Gastroesophageal sphincter (tissue), 4 donors: ENCODE measurements at places on chromosomes 11 and 22. TPM values are rescaled to one million over a fixed set of nuclear protein-coding genes. Genes with fewer than 3 reads are reported as not detected.
A peak's percentile ranks its signal among the peaks of the same experiment; 100 is the strongest.

The TMEM191B gene
- total RNA-seq, result 3.8 TPM

The BAIAP2L2 gene
- total RNA-seq, result not detected

The TNNI2 gene
- total RNA-seq, result 1.0 TPM

The GNG3 gene
- not detected for total RNA-seq

The ABCC8 gene
- total RNA-seq, result not detected

The MMP3 gene
- 1.2 TPM for total RNA-seq

The OVOL1 gene
- total RNA-seq, result not detected

The NELL1 gene
- 2.2 TPM for total RNA-seq

The CDC42BPG gene
- total RNA-seq, result 0.94 TPM

The SCGB2A2 gene
- total RNA-seq, result not detected

The MIOX gene
- total RNA-seq, result not detected

The FOLR3 gene
- not detected for total RNA-seq

DNA sequence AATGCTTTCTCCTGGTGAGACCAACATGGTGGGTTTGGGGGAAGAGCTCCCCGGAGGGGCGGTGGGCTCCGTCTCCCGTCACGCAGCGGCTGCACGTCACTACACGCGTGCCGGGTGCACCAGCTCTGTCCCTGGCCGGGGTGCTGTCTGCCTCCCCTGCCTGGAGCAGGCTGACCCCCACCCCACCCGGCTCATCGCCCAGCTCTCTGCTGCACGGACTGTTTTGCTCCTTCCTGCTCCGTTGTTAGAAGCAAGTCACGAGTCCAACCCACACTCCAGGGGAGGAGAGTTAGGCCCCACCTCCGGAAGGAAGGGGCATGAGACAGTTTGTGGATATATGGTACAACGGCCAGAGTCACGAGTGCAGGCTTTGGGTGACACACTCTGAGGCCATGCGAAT lies 364.9 kb downstream of the BRD1 start:
- ATAC-seq, result no peak

DNA sequence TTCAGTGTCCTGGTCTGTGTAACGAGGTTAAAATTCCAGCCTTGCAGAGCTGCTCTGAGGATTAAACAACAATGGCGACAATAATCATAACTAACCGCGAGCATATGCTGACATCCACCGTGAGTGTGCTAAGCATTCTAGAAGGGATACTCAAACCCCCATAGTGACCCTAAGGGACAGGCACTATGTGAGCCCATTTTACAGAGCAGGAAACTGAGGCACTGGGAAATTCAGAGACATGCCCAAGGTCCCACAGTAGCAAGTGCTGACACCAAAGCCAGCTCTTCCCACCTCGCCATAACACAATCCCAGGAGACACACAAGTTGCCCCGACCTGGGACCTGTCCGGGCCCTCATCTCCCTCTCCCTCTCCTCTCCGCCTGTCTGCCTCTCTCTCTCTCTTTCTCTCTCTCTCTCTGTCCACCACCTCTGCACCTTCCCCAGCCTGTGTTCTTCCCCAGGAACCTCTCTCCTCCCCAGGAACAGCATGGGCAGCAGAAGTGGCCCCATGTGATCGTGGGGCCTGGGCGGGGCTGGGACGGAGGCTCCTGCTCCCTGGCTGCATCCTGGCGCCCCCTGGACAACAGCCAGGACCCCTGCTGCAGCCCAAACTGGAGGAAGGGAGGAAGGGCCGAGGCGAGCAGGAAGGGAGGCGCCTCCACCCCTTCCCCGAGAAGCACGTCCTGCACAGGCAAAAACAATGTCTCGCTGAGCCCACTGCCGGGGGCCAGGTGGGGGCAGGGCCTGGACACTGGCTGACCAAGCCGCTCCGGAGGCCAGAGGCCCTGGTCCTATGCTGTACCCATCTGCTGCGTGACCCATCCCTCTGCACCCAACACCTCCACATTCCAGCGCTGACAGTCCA lies 14.8 kb upstream of the MFNG start:
- ATAC-seq, result peak; percentile 39

DNA sequence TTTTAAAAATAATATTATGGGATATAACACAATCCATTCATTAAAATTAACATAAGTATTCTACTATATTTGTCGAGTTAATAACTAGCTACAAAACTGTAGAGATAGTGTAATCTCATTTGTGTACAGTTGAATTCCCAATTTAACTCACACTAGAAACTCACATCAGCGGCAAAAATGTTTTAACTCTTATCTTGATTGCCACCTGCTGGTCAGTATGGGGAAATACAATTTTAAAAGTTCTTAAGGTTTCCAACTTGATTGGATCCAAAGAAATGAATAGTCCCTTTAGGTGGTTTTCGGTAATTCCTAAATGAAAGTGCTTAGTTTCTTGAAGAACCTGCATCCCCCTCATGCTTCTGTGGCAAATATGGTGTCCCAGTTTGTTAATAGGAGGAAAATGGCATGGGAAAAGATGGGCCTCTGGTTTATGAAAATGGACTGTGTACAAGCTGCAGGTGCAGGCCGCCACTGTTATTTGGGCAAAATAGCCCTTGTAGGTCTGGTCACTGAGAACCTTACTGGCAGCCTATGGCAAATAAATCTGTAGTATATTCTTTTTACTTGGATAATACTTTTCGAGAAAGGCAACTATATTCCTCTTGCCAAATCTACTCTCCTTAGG lies 33.7 kb upstream of the SLC17A6 start:
- no peak for ATAC-seq

- no peak for ATAC-seq
These were observed 21.8 kb downstream of the RTN4RL2 start for GRCh38 chr11:57481915-57482781.

GRCh38 chr11:118084247-118084646 lies 2.5 kb downstream of the SMIM35 start:
- no peak for ATAC-seq

DNA sequence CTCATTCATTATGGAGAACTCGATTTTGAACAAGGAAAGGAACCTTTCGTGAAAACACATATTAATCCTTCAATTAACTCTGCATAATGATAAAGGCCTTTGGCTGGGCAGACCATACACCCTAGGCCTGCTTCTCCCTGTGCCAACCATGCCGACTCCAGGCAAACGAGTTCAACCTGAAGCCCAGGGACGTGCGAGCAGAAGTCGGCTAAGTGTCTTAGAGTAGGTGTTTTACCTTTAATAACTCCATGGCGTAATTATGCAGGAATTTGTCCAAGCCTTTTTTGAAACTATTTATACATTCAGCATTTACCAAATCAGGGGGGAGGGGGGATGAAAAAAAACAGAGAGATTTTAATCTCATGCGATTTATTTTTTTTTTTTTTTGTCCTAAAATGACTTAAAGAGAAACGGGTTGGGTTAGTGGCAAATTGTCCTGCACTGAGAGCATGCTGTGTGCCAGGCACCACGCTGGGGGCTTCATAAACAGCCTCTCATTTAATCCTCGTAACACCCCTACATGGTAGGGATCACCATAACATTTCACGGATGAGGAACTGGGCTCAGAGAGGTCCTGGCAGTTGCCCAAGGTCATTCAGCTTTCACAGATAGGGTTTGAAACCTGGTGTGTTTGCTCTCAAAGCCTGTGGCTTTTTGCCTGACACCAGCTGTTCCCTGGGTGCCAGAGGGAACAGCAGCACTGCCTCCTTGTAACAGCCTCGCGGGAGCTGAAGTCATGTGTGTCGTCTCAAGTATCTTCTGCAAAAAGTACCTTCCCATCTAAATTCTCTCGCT lies 423.9 kb downstream of the MN1 start:
- ATAC-seq, result no peak

DNA sequence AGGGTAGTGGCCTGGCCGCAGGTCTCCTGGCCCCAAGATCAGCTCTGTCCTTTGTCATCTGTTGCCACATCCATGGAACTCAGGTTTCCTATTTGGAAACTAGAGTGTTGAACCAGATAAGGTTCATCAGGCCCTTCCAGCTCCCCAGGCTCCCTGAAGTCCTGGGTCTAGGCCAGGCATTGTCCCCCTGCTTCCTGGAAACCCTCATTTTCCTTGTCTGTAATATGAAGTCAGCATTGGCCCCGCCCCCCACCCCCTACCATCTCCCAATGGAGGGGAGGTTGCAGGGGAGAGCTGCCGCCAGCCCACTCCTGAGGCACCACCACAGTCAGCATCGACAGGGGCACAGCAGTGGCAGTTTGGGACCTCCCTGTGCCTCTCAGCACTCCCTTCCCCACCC lies 9.0 kb upstream of the MS4A10 start:
- no peak for ATAC-seq

GRCh38 chr11:123083623-123084029 lies 21.7 kb upstream of the HSPA8 start:
- peak; percentile 78 for ATAC-seq

GRCh38 chr11:62708392-62708791 lies 916 bp downstream of the GNG3 start:
- ATAC-seq, result no peak

GRCh38 chr11:114348200-114349191 lies 51.8 kb downstream of the C11orf71 start:
- ATAC-seq, result peak; percentile 67

DNA sequence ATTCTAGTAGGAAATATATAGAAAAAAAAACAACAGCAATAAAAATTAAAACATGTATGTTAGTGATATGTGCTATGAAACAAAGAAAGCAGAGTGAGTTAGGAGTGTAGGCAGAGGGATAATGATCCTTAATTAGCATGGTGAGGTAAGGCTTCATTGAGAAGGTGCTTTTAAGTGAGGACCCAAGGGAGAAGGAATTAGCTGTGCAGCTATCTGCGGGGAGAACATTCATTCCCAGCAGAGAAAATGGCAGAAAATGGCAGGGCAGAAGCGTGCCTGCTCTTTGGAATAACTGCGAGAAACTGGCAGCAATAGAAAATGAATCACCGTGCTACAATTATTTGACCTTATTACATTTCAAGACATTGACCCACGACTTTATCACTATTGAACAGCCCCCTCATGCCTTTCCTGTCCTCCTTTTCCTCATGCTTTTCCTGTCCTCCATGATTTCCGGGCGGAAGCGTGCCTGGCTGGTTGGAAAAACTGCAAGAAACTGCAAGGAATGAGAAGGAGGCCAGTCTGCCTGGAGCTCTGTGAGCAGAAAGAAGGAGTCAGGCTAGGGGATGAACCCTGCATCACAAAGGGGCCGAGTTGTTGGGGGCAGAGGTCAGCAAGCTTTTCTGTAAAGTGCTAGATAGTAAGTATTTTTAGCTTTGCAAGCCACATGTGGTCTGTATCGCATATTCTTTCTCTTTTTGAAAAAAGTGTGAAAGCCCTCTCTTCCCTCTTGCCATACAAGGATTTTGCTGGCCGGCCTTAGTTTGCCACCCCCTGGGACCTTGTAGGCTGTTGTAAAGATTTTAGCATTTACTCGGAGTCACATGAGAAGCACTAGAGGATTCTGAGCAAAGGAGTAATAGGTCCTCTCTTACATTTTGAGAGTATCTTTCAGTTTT lies 37.1 kb upstream of the SWAP70 start:
- ATAC-seq, result no peak

GRCh38 chr11:80432057-80432456 lies 991.2 kb upstream of the TENM4 start:
- ATAC-seq, result no peak

- no peak for ATAC-seq
These were observed 453.4 kb downstream of the TBC1D22A start for GRCh38 chr22:47215851-47216250.

GRCh38 chr11:57279116-57279515 lies 42.1 kb upstream of the APLNR start:
- ATAC-seq, result no peak

- ATAC-seq, result no peak
These were observed 136.0 kb downstream of the C11orf58 start for GRCh38 chr11:16874275-16874975.

- ATAC-seq, result no peak
These were observed 45.4 kb downstream of the GRAMD1B start for GRCh38 chr11:123475469-123475868.

DNA sequence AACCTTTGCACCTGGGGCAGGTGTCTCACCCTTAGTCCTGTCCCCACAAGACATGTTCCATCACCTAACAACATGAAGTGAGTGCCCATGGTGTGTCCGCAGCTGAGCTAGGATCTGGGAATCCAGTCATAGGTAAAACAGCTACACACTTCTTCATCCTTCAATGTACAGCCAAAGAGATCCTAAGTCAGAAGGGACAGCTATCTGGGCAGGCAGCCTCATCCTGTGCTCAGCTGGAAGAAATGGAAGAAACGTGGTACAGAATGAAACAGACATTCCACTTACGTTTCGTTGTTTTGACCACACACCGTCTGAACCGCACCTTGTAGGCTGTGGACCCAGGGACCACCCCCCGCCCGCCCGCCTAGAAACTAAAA lies 30.8 kb downstream of the PDGFB start:
- ATAC-seq, result no peak

DNA sequence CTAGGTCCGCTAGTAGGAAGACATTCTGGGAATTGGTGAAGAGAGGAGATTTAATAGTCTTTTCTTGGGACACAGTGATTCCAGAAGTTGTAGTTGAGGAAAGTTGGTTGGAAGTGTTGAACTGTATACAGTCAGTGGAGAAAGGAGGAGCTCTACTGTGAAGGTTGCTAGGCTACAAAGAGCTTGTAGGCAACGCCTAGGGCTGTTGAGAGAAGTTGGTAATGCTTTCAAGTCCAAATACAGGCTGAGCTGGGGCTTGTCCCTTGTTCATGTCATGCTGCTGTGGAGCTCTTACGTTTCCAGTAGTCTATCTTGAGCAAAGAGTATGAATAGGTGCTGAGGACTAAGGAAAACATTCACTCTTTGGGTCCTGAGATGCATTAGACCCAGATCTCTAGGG lies 1.1 kb downstream of the TBCEL start:
- ATAC-seq, result no peak

DNA sequence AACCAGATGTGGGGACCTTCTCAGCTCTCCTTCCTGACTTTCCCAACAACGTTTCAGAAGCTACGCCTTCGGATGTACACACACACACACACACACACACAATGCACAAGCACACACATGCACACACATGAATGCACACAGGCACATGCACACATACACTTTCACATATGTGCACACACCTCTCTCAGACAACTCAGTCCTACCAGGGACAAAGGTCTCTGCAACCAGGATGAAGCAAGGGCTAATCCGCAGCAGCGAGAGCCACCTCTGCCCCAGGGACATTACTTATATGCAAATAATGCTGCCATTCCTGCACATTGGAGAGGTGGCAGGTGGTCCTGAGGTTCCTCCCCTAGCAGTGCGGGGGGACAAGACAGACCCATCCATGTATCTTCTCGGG lies 27.4 kb upstream of the LINC01488 start:
- ATAC-seq, result no peak

GRCh38 chr11:97607291-97608000 lies 1217.6 kb downstream of the JRKL start:
- no peak for ATAC-seq

DNA sequence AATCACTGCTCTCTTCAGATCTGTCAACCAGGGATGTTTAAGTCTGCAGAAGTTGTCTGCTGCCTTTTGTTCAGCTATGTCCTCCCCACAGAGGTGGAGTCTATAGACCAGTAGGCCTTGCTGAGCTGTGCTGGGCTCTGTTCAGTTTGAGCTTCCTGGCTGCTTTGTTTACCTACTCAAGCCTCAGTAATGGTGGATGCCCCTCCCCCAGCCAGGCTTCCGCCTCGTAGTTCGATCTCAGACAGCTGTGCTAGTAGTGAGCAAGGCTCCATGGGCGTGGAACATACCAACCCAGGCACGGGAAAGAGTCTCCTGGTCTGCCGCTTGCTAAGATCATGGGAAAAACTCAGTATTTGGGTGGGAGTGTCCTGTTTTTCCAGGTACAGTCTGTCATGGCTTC lies 27.6 kb upstream of the CASP12 start:
- no peak for ATAC-seq

GRCh38 chr22:41991111-41991510 lies 7.5 kb upstream of the WBP2NL start:
- ATAC-seq, result no peak
